IMR-90 (cell line): ENCODE measurements at places on chromosomes 3 and 15.

DNA sequence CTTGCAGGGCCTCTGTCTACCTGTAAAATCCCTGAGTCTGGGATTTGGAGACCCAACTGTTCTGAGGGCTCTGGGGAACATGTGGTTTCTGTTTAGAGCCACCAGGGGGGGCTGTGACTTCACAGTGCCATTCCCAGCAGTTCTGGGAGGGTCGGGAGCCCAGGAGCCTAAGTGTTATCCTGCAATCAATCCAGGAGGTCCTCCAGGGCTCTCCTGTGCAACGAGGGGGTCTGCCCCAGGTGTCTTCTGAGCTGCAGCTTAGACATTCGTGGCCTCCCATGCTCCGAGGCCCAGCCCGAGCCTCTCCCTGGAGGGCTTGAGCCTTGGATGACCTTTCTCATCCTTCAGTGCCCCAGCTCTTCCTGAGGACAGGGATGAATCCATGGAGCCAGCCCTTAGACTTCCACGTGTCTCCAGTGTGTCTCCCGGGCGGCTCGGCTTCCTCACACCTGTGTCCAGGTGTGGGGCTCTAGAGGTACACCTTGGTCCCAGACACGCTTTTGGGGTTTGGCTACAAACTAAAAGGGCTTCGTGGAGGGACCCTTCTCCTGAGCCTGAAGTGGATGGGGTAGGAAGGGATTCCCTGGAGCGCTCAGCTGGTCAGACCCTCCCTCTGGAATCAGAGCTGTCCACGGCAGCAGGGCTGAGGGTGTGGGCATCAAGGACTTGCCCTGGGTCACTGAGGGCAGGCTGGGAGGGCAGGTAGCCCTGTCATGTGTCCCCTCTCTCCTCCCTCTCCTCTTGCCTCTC is 20.3 kb upstream of the ABTB1 start:
- H3K4me3 ChIP-seq = no peak overlapping the region
- no peak overlapping the region for H3K27ac ChIP-seq
- peak; percentile 50 for DNase-seq
- peaks cover 6% of the 10 kb centered on the region for H3K4me1 ChIP-seq

- no peaks in the 10 kb centered on the region for H3K4me1 ChIP-seq
- no peak overlapping the region for H3K4me3 ChIP-seq
- peaks cover 4% of the 10 kb centered on the region; the same call in 1 of the 2 replicates for H3K27me3 ChIP-seq
These were observed 295.0 kb upstream of the ICE2 start for GRCh38 chr15:60773901-60774300.

DNA sequence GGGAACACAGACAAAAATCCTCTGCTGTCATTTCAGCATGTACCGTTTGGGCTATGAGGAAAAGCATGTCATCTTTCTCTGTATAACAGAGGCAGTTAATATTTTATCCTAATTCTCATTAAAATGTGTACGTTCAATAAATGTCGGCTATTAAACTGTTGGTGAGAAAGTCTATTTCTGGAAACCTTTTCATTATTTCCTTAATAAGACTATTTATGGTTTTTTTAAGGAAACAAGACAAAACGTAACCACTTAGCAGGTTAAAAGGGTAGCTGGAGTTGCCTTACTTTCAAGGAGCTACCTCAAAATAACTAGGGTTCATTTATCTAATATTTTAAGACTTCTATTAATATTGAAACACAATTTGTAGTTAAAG is 1.8 kb upstream of the STT3B start:
- DNase-seq = no peak
- H3K36me3 ChIP-seq = no peaks in the 10 kb centered on the region
- H3K27me3 ChIP-seq = no peaks in the 10 kb centered on the region
- no peak overlapping the region for H3K4me3 ChIP-seq
- H3K4me1 ChIP-seq = no peaks in the 10 kb centered on the region

DNA sequence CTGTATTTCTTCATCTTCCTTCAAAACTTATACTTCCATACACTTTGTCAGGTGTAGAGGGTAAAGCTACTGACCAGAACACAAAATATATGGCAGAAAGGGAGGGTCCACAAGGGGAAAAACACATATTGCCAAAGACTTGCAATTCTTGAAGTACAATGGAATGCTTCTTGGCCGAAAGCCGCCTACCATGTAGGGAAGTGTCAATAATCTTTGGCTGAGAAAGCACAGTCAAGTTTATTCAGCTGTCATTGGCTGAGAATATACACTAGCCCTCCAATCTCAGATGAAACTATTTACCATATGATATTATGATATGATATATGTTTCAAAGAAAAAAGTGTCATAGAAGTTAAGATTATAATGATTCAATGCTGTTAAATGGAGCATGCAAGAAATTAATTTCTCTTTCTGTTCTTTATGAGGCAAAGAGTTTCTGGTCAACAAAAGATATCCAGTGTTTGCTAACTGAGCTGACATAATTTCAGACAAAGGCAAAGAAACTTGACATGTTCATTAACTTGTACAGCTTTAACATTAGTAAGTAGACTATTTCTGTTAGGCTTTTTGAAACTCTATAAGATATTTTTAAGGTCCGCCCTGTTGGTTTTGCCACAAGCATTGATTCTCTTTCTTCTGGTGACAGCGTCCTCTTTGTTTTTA is 89.0 kb upstream of the LPP start:
- H3K27ac ChIP-seq = no peak overlapping the region
- no peak for DNase-seq

GRCh38 chr3:18868911-18869689 is 279.2 kb upstream of the KCNH8 start:
- H3K27me3 ChIP-seq = no peaks in the 10 kb centered on the region
- no peak for DNase-seq
- H3K4me3 ChIP-seq = no peak overlapping the region
- H3K27ac ChIP-seq = no peak overlapping the region
- H3K36me3 ChIP-seq = no peaks in the 10 kb centered on the region

DNA sequence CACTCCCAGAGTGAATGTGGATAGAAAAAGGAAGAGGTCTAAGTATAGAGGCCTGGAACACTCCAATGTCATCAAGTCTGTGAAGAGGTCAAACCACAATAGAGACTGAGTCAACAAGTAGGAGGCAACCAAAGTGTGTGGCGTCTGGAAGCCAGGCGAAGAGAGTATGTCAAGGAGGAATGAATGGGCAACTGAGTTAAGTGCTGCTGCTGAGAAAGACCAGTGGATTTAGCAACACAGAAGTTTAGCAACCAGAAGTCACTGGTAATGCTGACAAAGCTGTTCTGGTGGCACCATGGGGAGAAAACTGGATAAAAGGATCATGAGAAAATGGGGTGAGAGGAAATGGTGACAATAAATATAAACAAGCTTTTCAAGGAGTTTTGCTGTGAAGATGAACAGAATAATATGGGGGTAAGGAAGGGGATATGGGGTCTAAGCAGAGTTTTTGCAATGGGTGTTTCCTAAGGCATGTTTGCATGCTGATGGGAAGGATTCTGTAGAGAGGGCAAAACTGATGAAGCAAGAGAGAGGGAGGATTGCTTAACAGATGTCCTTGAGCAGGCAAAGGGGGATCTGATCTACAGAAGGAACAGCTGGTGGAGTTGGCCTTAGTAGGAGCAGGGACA is 38.4 kb downstream of the PCOLCE2 start:
- no peaks in the 10 kb centered on the region for H3K4me1 ChIP-seq
- H3K4me3 ChIP-seq = no peak overlapping the region
- H3K27me3 ChIP-seq = peaks cover 9% of the 10 kb centered on the region
- H3K36me3 ChIP-seq = no peaks in the 10 kb centered on the region
- H3K27ac ChIP-seq = no peak overlapping the region
- DNase-seq = peak; percentile 66

DNA sequence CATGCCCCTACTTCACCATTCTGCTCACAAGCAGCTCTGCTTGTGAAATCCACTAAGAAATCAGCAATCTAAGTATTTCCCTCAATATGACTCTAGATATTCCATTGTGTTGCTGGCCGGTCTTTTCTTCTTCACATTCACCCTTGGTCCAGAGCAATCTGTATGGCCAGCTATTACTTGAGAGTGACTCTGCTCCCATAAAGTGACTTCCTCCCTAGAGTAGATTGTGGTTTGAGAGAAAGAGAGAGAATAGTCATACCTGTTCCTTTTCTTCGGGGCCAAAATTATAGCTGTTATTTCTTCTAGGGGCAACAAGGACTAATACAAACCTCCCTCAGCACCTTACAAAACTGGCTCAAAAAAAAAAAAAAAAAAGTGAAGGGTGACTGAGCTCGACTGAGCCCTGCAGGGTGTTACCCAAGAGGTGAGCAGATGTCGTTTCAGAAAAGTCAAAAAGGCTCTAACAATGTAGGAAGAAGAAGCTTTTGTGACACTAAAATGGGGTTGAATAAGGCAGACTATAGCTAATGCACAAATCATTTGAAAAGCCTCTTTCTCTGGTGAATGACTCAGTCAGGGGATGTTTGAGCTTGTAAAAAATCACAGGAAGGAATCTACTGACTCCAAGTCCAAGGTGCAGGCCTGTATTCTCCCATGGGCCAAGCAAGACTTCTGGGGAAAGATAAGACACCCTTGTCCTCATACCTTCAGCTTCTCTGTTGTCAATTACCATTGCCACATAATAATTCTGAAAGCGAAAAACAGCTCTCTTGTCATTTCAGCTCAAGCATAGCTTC is 161.0 kb upstream of the SLC24A5 start:
- no peak overlapping the region for H3K27ac ChIP-seq
- H3K36me3 ChIP-seq = no peaks in the 10 kb centered on the region
- no peaks in the 10 kb centered on the region for H3K27me3 ChIP-seq
- H3K4me1 ChIP-seq = no peaks in the 10 kb centered on the region

GRCh38 chr3:33658991-33659848 is 58.8 kb downstream of the CLASP2 start:
- peaks cover 4% of the 10 kb centered on the region for H3K4me1 ChIP-seq
- DNase-seq = peak; percentile 88
- no peaks in the 10 kb centered on the region for H3K27me3 ChIP-seq
- peak overlapping the region; percentile 31 for H3K4me3 ChIP-seq

DNA sequence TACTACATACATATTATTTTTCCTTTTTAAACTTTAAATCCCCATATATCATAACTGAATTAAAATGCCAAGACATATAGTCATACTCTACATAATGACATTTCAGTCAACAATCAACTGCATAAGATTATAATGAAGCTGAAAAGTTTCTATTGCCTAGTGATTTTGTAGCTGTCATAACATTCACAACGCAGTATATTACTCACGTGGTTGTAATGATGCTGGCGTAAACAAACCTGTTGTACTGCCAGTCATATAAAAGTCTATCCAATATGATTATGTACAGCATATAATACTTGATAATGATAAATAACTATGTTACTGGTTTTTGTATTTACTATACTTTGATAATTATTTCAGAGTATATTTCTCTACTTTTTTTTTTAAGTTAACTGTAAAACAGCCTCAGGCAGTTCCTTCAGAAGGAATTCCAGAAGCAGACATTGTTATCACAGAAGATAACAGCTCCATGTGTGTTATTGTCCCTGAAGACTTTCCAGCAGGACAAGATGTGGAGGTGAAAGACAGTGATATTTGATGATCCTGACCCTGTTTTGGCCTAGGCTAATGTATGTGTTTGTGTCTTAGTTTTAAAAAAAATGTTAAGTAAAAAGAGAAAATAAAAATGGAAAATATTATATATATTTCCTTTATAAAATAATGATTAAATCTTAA is 443.4 kb upstream of the UBE2E2 start:
- H3K27me3 ChIP-seq = no peaks in the 10 kb centered on the region
- no peak overlapping the region for H3K27ac ChIP-seq

DNA sequence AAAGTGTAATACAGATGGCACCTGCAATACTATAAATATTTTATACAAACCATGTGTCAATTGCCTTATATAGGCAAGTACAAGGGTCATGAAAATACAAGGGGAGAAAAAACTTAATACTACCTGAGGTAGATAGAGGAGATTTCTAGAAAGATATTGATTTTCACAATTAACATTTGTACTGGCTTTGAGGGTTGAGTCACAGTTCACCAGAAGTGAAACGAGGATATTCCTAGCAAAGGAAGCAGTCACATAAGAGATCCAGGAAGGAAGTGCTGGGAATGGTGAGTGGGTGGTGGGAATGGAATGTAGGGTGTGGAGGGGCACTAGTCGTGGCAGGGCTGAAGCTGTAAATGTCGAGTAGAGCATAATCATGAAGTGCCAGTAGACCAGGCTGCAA is 108.7 kb downstream of the P2RY1 start:
- no peaks in the 10 kb centered on the region for H3K36me3 ChIP-seq
- no peak for DNase-seq

DNA sequence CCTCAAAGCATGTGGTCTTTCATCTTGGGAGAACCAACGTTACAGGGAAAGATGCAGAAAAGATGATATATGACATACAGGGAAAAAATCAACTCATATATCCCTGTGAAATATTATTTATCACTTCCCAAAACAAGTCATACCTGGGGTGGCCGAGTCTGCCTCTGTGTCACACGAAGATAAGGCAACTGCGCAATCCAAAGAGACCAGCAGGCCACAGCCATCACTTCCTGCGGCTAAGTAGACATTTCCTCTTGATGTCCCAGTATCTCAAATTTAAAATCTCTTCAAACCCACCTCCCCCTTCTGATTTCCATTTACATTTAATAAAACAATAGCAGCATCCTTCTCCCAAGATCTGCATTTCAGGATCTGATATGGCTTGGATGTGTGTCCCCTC is 71.5 kb downstream of the IGF2BP2 start:
- peaks cover 4% of the 10 kb centered on the region for H3K4me1 ChIP-seq
- peaks cover 10% of the 10 kb centered on the region for H3K36me3 ChIP-seq
- H3K4me3 ChIP-seq = no peak overlapping the region
- H3K27ac ChIP-seq = no peak overlapping the region
- no peak for DNase-seq
- no peaks in the 10 kb centered on the region for H3K27me3 ChIP-seq

GRCh38 chr15:81939604-81940440 is 106.0 kb downstream of the MEX3B start:
- H3K27ac ChIP-seq = peak overlapping the region; percentile 59; the same call in 1 of the 2 replicates
- peaks cover 6% of the 10 kb centered on the region for H3K4me1 ChIP-seq
- H3K27me3 ChIP-seq = no peaks in the 10 kb centered on the region
- peak; percentile 81 for DNase-seq
- no peak overlapping the region for H3K4me3 ChIP-seq
